ENCODE measurements at places on chromosomes 5 and 9. TPM values are rescaled to one million over a fixed set of nuclear protein-coding genes. Genes with fewer than 3 reads are reported as not detected.

- no peak for DNase-seq
Observed at GRCh38 chr9:72333709-72334108, 31.3 kb downstream of the ZFAND5 start.

DNA sequence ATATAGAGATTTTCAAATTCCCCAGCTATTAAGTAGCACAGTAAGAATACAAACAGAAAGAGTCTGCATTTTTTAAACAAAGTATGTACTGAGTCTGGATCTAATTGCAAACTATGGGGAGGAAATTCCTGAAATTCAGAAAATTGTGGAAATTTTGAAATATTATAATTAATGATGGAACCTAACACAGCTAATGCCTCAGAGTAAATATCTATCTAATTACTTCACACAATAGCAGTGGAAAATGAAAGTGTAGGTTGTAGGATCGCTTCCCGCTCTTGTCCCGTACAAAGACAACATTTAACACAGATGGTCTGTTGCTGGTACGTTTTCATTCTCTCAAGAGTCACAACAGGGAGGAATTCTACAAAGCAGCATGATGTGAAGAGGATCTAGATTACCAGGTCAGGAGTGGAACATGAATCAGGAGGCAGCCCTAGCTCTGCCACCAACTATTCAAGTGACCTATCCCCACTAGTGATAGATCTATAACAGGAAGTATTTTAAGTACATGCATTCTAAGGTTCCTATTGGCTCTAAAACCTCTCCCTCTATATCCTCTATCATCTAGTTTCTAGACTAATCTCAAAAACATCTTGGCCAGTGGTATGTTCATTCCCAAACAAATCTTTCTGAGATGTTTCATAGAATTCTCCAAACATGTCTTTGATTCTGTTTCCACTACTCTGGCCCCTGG is 58.9 kb upstream of the GRAMD2B start:
- no peak for DNase-seq

DNA sequence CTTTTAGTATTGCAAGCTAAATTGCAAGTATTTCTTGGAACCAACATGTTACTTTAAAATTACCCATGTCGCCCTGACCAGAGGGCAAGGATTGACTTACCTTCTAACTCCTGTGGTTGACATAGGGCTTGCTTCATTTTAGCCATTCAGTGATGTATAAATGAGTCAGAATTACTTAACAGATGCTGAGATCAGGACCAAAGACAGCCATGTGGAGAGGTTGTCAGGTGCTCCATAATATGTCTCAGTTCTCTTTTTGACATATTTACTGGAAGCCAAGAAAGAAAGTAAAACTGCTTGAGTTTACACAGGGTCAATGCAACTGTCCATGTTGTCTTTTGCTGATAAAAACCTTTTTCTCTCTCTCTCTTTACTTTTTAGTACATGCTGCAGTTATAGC is 33.2 kb downstream of the F2RL2 start:
- no peak for DNase-seq

DNA sequence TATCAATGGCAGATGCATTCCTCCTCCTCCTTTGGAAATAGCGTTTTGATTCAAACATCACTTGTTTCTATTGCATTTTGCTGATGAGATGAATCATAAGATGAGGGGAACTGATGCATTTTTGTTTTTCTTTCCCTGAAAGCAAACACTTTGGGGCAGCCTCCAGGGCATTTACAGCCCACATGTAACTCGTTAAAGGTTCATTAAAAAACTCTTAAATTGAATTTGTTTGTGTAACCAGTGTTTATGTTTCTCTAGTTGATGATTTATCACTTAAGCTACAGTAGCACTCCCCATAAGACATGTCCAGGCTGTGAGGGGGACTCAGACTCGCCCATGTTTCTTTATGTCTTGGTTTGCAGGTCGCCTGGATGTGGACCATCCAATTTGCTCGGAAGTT is 246.1 kb upstream of the ANKH start:
- no peak for DNase-seq

PCDHGA5 gene
- total RNA-seq: 1.2 TPM

CER1 gene
- total RNA-seq: 1.8 TPM

DNA sequence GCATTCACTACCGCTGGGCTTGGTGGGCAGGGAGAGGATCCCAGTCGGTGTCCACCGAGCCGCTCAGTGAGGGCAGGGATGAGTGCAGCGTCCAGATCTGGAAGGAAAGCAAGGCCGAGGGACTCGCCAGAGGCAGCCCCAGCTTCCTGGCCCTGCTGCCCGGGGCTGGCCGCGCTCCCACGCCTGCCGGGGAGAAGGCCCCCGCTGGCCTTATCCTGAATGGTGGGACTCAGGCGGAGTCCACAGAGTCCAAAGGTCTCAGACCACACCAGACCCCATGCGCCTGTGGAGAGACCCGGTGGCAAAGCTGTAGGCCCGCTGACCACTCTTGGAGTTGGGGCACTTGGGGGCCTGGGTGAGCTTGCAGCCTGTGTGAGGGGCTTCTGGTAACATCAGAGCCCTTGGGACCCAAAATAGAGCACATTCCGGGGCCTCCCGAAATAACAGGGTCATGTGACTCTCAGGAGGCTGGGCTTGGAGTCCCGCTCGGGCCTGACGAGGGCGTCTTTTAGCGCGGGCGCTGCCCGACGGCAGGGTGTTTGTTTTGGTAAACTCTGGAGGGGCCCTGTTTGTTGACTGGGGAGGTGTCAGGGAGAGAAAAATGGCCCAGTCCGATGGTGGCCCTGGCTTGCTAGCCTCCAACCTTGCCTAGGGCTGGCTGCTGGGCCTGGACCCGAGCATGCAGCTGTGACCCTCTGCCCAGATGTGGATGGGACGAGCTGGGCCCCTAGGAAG is 2.8 kb downstream of the RXRA start:
- peak; percentile 41 for DNase-seq

AFAP1L1 gene
- total RNA-seq: 39.3 TPM

DNA sequence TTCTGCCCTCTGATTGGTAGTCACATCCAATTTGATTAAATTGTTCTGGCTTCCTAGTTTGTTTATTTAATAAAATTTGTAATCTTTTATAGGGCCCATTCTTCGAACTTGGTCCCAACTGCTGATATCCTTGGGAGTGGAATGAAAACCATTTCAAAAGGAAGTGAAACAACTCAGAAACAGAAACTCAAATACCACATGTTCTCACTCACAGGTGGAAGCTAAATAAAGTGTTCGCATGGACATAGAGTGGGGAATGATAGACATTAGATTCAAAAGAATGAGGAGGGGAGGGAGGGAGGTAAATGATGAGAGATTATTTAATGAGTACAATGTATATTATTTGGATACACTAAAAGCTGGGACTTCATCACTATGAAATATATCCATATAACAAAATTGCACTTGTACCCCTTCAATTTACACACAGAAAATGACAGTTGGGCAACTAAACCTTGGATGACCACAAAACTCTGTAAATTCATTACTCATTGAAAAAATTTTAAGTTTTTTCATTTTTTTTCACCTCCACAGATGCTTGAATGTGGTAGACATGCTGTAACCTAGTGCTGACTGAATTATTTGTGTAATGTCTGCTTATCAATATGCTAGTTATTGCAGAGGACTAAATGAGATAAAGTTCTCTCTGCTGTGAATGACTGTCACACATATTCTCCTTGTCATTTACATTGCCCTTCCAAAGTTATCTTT is 16.0 kb downstream of the ATP10B start:
- no peak for DNase-seq

DNA sequence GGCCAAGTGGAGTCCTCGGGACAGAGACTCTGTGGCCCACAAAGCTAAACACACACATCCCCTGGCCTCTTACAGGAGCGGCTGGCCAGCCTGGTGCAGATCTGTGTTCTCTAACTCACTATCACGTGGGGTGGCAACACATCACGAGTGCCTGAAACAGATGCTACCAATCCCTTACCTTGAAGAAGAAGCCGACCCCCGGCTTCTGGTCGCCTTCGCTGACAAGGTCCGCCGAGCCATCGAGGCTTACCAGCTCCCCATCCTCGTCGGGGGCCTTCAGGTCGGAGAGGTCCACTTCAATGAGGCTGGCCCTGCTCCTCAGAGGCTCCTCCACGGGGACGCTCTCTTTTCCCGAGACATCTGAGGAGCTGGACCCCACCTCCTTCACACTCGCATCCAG is 86.7 kb downstream of the CAMSAP1 start:
- no peak for DNase-seq

- no peak for DNase-seq
Observed at GRCh38 chr5:92402045-92402444, 1018.9 kb upstream of the ARRDC3 start.

IL33 gene
- not detected for total RNA-seq

GRCh38 chr5:16953729-16954128 is 17.6 kb upstream of the MYO10 start:
- DNase-seq: no peak

GRCh38 chr5:149654231-149654630 is 72.9 kb downstream of the ARHGEF37 start:
- DNase-seq: no peak

- peak; percentile 11 for DNase-seq
Observed at GRCh38 chr9:137772281-137772873, 105.2 kb upstream of the CACNA1B start.

DNA sequence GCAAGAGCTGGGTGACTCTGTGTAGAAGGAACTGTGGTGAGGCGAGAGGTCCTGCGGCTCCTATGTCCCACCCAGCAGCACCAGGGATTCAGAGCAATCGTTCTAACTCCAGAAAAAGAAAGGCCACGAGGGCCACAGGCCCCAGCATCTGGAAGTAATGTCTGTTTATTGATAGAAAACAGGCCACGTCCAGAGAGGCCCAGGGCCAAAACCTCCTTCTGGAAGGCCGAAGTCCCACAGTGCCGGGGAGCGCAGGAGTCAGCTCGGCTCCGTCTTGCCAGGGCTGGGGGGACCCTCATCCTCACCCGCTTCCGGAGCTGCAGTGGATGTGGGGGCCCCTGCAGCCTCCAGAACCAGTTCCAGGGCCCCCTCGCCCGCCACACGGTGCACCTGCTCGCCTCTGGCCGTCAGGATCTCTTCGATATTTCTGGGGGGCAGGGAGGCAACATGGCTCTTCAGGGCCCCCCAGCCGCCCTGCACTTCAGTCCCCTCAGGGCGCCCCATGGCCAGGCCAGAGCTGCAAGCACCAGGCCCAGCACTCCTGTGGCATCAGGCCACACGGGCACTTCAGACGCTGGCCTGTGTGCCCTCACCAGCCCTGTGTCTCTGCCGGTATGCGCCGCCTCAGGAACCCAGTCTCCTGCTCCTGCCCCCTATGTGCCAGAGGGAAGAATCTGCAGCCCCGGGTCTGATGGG is 1.6 kb downstream of the DNLZ start:
- no peak for DNase-seq

DNA sequence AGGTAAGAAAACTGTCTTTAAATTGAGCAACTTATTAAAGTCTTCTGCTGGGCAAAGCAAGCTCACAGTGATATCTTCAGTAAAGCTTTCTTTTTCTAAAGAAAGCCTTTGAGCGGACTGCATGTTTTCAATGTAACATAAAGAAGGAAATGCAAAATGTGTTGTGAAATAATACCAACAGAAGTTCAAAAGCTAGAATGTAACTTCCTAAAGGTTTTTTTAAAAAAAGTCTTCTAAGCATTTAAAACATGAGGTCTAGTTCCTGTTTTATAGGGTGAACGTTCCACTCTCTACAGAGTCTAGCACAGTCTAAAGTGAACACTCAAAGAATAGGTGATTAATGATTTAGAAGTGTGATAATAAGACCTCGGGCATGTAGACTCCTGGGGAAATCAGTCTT is 62.9 kb downstream of the DENND1A start:
- peak; percentile 23 for DNase-seq

SPINK5 gene
- total RNA-seq: 5.3 TPM

CNTNAP3B gene
- 0.88 TPM for total RNA-seq

GRCh38 chr9:104027295-104027694 is 66.8 kb upstream of the SMC2 start:
- no peak for DNase-seq

DNA sequence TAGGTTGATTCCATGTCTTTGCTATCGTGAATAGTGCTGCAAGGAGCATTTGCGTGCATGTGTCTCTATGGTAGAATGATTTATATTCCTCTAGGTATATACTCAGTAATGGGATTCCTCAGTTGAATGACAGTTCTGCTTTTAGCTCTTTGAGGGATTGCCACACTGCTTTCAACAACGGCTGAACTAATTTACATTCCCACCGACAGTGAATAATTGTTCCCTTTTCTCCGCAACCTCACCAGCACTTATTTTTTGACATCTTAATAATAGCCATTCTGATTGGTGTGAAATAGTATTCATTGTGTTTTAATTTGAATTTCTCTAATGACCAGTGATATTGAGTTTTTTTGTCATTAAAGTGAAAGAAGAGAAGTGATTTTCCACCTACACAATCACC is 18.5 kb downstream of the IFNA5 start:
- no peak for DNase-seq

- DNase-seq: no peak
Observed at GRCh38 chr9:37324691-37325490, 97.6 kb upstream of the GRHPR start.

DNA sequence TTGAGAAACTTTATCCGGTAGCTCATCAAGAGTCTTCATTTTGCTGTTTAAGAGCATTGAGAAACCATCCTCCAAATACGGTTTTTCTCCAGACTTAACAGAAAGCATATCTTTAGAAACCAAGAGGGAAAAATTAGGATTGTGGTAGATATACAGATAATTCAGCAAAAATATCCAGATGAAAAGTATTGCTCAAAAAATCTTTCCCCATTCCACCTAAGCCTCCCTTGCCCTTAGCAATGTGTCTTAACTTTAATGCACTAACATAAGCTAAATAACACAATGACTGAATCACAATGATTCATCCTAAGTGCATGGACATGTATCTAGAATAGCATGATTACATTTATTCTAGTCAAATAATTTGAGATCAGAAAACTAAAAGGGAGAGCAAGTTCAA is 130.3 kb upstream of the TARS1 start:
- DNase-seq: peak; percentile 75

MLANA gene
- not detected for total RNA-seq

- no peak for DNase-seq
Observed at GRCh38 chr5:58099257-58099656, 360.6 kb downstream of the PLK2 start.

DNA sequence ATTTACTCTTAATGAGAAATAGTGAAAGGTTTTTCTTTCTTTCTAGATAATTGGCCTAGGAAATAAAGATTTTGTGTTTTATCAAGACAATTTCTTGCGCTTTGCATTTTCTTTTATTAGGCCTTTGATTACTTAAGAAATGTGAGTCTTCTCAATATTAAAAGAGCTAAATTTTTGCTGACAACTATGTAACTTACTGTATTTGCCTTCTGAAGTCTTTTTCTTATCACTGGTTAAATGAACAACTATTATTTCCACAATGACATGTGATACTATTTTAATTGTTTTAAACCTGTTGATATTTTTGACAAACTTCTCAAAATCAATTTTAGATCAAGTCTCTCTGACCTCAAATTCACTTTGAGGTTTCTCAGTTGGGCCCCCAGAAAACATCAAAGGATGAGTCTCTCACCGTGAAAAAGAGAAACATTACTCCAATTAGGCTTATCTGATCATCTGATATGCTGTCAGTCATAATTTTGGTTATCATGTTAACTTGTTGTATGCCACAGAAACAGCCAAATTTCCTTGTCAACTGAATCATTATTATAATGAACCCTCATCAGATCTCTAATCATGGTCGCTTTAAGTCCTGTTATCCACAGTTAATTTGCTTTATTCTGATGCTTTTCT is 48.8 kb downstream of the RAPGEF1 start:
- no peak for DNase-seq

PCDHGA6 gene
- total RNA-seq: 0.88 TPM

GRCh38 chr9:108080285-108080684 is 590.7 kb upstream of the KLF4 start:
- no peak for DNase-seq

CYLC2 gene
- total RNA-seq: not detected

ZBTB5 gene
- total RNA-seq: 24.9 TPM

EFCAB9 gene
- not detected for total RNA-seq

GRCh38 chr5:65482736-65483545 is 1.2 kb upstream of the ADAMTS6 start:
- peak; percentile 40 for DNase-seq

All from cardiac muscle cell (in vitro differentiated cells and primary cell).